ENCODE measurements at places on chromosomes 12 and 14.

GRCh38 chr14:30710876-30711275 lies 88.8 kb downstream of the SCFD1 start:
- H3K4me3 ChIP-seq: no peak overlapping the region
- no peaks in the 10 kb centered on the region for H3K36me3 ChIP-seq
- H3K27ac ChIP-seq: no peak overlapping the region
- no peaks in the 10 kb centered on the region for H3K27me3 ChIP-seq

GRCh38 chr12:31234955-31235867 lies 90.7 kb downstream of the SINHCAF start:
- no peak overlapping the region for H3K27ac ChIP-seq
- H3K4me3 ChIP-seq: no peak overlapping the region
- no peak for DNase-seq
- H3K36me3 ChIP-seq: no peaks in the 10 kb centered on the region

DNA sequence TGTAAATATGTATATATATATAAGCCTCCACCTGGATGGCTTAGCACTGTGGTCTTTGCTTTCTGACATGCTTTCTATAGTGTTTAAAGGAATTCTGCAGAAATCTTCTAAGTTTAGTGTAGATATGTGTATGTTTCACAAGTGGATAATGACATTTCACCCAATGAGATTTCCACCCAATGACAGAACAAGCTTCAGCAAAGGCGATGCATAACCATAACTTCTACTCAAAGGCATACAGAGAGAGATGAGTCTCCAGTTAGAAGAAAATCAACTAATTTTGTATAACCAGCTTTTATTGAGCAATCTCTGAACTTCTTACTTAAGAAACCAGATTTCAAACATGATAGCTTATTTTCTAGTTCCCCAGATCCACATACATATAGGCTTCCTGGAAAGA lies 134.0 kb downstream of the DYRK2 start:
- DNase-seq: no peak
- H3K4me3 ChIP-seq: no peak overlapping the region
- no peaks in the 10 kb centered on the region for H3K4me1 ChIP-seq
- H3K27me3 ChIP-seq: no peaks in the 10 kb centered on the region
- no peaks in the 10 kb centered on the region for H3K36me3 ChIP-seq

GRCh38 chr12:86551146-86551571 lies 295.0 kb upstream of the MGAT4C start:
- H3K27me3 ChIP-seq: no peaks in the 10 kb centered on the region
- H3K4me1 ChIP-seq: no peaks in the 10 kb centered on the region
- no peaks in the 10 kb centered on the region for H3K36me3 ChIP-seq

DNA sequence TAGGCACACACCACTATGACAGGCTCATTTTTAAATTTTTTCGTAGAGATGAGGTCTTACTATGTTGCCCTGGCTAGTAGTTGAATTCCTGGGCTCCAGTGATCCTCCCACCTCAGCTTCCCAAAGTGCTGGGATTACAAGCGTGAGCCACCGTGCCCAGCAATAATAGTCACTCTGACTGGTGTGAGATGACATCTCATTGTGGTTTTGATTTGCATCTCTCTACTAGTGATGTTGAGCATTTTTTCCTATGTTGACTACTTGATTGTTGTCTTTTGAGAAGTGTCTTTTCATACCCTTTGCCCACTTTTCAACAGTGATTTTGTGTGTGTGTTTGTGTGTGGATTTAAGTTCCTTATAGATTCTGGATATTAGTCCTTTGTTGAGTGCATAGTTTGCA lies 26.3 kb downstream of the ATP2A2 start:
- H3K4me1 ChIP-seq: peaks cover 53% of the 10 kb centered on the region
- no peak for DNase-seq
- H3K36me3 ChIP-seq: no peaks in the 10 kb centered on the region
- H3K27ac ChIP-seq: no peak overlapping the region

- no peak overlapping the region for H3K4me3 ChIP-seq
- H3K36me3 ChIP-seq: no peaks in the 10 kb centered on the region
- H3K27ac ChIP-seq: no peak overlapping the region
- no peaks in the 10 kb centered on the region for H3K4me1 ChIP-seq
These were observed 63.7 kb upstream of the MANSC4 start for GRCh38 chr12:27843714-27844245.

GRCh38 chr12:34345801-34346200 lies 323.5 kb downstream of the ALG10 start:
- H3K4me3 ChIP-seq: no peak overlapping the region
- no peaks in the 10 kb centered on the region for H3K36me3 ChIP-seq
- no peak overlapping the region for H3K27ac ChIP-seq
- H3K27me3 ChIP-seq: no peaks in the 10 kb centered on the region

DNA sequence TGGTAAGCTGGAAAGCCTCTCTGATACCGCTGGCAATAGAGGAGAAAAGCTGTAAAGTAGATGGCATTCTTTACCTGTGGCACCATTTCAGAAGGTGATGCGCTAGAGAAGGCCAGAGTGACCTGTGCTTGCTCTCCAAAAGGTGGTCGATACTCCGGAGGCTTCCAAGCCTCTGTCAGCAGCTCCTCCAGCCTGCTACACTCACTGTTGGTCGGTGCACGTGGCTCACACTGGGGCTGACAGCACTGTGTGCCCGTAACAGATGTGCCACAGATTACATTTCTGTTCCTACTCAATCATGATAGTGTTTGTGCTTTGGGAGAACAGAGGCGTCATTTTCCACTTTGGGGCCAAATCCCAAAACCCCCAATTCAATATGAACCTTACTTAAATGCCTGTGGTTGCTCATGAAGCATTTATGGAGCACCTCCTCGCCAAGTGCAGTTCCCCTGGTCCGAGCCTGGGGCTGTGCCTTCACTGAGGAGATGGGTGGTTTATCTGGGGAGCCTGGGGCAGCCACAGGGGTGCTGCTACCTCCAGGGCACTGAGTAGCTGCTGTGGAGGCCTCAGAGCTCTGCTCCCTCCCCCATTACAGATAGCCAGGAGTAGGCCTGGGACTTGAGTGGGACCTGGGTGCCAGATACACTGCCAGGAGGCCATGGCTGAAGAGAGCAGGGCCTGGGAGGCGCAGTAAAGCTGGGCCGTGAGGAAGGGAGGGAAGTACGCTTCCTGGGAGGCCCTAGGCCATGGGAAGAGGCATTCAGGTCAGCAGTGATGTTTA lies 26.8 kb downstream of the CCNK start:
- H3K4me1 ChIP-seq: peaks cover 16% of the 10 kb centered on the region
- H3K4me3 ChIP-seq: no peak overlapping the region
- no peak for DNase-seq
- no peak overlapping the region for H3K27ac ChIP-seq
- H3K27me3 ChIP-seq: no peaks in the 10 kb centered on the region

GRCh38 chr14:87994974-87995373 lies 2.0 kb upstream of the GALC start:
- no peak for DNase-seq
- H3K27me3 ChIP-seq: no peaks in the 10 kb centered on the region

DNA sequence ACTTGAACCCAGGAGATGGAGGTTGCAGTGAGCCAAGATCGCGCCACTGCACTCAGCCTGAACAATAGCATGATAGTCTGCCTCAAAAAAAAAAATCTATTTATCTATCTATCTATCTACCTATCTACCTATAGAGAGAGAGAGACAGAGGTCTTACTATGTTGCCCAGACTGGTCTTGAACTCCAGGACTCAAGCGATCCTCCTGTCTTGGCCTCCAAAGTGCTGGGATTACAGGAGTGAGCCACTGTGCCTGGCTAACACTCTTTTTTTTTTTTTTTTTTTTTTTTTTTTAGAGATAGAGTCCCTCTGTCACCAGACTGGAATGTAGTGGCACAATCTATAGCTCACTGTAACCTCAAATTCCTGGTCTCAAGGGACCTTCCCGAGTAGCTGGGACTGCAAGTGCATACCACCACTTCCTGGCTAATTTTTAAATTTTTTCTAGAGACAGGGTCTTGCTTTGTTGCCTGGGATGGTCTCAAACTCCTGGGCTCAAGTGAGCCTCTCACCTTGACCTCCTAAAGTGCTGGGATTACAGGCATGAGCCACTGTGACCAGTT lies 1.9 kb downstream of the FAM186A start:
- H3K36me3 ChIP-seq: no peaks in the 10 kb centered on the region
- H3K27ac ChIP-seq: no peak overlapping the region
- no peak overlapping the region for H3K4me3 ChIP-seq
- DNase-seq: no peak
- no peaks in the 10 kb centered on the region for H3K27me3 ChIP-seq
- no peaks in the 10 kb centered on the region for H3K4me1 ChIP-seq

DNA sequence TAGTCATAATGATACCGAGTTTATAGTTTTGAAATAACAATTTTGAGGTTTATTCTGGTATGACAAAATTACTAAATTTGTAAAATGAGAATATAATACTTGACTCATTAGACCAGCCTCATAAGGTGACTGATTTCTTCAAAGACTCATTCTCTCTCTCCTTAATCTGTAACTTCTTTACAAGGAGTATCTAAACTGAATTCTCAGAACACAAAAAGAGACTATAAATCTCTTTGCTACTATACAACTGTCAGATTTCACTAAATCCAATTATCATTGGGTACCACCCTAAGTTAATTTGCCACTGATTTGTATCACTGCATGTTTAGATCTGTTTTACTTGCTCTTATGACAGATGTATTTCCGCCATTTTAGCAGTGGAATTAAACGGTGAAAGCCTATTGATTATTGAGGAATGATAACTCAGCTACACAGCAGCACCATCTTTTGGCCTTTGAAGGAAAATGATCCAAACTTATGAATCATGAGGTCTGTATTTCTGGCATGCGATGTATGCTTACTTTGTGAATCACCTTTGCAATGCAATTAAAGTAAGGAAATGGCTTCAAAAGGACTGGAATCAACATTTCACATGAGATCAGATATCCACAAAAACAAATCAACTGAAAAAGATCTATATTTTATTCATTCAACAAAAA lies 161.2 kb downstream of the RERGL start:
- H3K4me3 ChIP-seq: no peak overlapping the region
- no peaks in the 10 kb centered on the region for H3K4me1 ChIP-seq
- no peak overlapping the region for H3K27ac ChIP-seq

- DNase-seq: no peak
- no peak overlapping the region for H3K4me3 ChIP-seq
- no peaks in the 10 kb centered on the region for H3K36me3 ChIP-seq
- H3K27me3 ChIP-seq: no peaks in the 10 kb centered on the region
These were observed 20.2 kb downstream of the TCHP start for GRCh38 chr12:109920261-109920780.

GRCh38 chr14:64544607-64545312 lies 4.2 kb downstream of the HSPA2 start:
- H3K4me3 ChIP-seq: no peak overlapping the region
- no peaks in the 10 kb centered on the region for H3K27me3 ChIP-seq
- peaks cover 17% of the 10 kb centered on the region for H3K4me1 ChIP-seq
- DNase-seq: no peak

GRCh38 chr14:42854061-42854460 lies 1247.4 kb downstream of the LRFN5 start:
- H3K27me3 ChIP-seq: no peaks in the 10 kb centered on the region
- H3K4me3 ChIP-seq: no peak overlapping the region
- no peak overlapping the region for H3K27ac ChIP-seq
- H3K36me3 ChIP-seq: no peaks in the 10 kb centered on the region
- H3K4me1 ChIP-seq: no peaks in the 10 kb centered on the region

GRCh38 chr12:68481181-68481941 lies 129.3 kb upstream of the RAP1B start:
- peak overlapping the region; percentile 49 for H3K27ac ChIP-seq
- DNase-seq: no peak
- H3K4me3 ChIP-seq: no peak overlapping the region
- H3K27me3 ChIP-seq: no peaks in the 10 kb centered on the region
- no peaks in the 10 kb centered on the region for H3K36me3 ChIP-seq

- no peak for DNase-seq
- H3K27ac ChIP-seq: no peak overlapping the region
- H3K36me3 ChIP-seq: no peaks in the 10 kb centered on the region
- H3K4me1 ChIP-seq: peaks cover 1% of the 10 kb centered on the region
These were observed 84.1 kb downstream of the PPP1R12A start for GRCh38 chr12:79850610-79851299.

- no peaks in the 10 kb centered on the region for H3K36me3 ChIP-seq
- no peak overlapping the region for H3K4me3 ChIP-seq
- H3K4me1 ChIP-seq: no peaks in the 10 kb centered on the region
- H3K27ac ChIP-seq: no peak overlapping the region
- no peak for DNase-seq
These were observed 26.7 kb upstream of the RAB21 start for GRCh38 chr12:71727958-71728357.
